HCT116 (cell line): ENCODE measurements at places on chromosomes 5 and 9. TPM values are rescaled to one million over a fixed set of nuclear protein-coding genes. Genes with fewer than 3 reads are reported as not detected.

C1QTNF2 gene
- 0.15 TPM for total RNA-seq

FGD3 gene
- 3.3 TPM for total RNA-seq

TMOD1 gene
- total RNA-seq, result 4.4 TPM

ROR2 gene
- total RNA-seq, result 15.7 TPM

GRCh38 chr5:137300411-137301240, 198.5 kb downstream of the SPOCK1 start:
- no peak for DNase-seq

- DNase-seq, result no peak
These were observed 51.1 kb downstream of the ABHD17B start for GRCh38 chr9:71859939-71860338.

DNA sequence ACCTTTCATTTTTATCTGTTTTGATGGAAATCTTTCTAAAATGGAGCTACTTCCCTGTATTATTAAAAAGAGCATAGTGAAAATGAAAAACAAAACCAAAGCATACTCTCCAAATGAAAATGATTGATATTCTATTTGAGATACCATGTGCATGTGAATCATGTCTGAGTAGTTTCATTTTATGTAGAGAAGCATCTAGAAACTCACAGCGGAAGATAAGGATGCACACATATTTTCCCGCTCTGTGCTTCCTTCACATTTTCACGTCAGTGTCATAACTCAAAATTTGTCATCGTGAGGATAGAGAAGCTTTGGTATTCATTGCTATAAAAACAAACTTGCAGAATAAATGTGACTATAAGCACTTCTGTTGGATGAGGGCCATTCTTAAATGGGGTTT, 34.0 kb upstream of the CLINT1 start:
- DNase-seq, result no peak

DNA sequence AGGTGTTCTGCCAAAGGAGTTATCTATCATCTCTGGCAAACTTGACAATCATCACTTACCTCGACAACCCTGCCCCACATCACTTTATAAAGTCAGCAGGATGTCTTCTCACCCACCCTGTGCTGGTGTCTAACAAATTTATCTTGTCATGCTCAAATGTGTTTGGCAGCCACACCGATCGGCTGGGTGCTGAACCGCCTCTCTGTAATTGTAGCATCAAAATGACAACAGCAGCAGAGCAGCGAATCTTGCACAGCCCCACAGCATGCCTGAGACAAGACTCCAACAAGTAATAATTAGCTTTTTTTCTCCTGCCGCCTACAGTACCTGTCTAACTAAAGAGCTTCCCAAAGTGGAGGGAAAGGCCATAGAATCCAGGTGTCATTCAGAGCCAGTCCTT, 176.2 kb downstream of the NR3C1 start:
- DNase-seq, result no peak

DNA sequence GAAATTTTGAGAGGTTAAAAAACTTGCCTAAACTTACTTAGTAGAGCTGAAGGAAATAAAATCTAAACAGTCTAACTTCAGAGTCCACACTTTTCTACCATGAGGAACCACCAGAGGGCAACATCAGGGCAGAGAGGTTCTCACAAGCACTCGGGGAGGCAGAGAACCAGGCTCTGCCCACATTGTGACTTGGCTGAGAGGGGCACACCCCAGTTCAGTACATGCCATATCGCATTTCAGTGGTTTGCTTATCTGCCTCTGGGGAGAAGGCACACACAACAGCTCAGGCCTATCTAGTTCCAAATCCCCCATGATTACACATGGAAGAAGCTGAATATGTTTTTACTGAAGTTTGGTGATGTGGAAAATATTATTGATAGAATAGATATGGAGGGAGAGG, 49.2 kb downstream of the EQTN start:
- DNase-seq, result peak; percentile 43

DNA sequence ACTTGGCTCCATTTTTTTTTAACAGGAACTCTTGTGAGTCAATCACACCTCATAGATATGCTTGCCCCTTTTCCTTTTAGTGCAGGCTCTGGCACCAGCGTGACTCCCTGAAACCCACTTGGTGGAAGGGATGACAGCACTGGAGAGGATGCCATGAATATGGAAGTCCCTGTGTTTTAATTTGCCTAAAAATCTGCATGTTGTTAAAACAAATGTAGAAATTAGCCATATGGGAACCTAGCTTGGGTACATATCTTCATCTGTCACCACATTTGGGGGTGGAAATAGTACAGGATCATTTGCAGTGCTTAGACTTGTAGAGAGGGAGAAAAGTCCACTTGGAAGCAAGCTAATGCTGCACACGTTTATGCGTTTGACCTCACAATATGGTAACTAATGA, 179.0 kb downstream of the EBF1 start:
- DNase-seq, result no peak

DNA sequence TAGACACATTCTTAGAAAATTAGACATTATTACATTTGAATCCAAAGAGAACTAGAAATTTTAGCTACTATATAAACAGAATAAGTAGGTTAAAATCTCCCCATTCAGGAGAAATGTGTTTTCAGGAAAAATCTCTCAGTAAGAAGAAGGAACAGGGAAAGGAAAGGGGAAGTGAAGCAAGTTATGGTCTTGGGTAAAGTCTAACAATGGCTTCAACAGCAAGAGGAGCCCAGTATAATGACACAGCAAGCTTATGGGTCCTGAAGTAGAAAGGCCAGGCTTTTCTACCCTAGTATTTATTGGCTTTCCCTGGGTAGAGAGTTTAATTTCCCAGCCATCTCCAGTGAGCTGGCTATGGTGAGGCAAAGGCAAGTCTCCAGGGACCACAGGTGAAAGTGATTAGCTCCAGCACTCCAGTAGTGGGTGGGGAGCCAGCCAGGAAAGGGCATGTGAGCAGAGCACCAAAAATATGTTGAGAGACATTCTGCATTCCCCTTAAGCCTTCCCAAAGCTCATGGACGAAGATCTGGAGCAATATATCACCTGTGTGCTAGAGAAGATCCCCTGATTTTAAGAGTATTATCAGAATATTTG, 981.7 kb downstream of the NR2F1-AS1 start:
- no peak for DNase-seq

- DNase-seq, result no peak
These were observed 159.4 kb downstream of the SIL1 start for GRCh38 chr5:139038613-139039305.

DNA sequence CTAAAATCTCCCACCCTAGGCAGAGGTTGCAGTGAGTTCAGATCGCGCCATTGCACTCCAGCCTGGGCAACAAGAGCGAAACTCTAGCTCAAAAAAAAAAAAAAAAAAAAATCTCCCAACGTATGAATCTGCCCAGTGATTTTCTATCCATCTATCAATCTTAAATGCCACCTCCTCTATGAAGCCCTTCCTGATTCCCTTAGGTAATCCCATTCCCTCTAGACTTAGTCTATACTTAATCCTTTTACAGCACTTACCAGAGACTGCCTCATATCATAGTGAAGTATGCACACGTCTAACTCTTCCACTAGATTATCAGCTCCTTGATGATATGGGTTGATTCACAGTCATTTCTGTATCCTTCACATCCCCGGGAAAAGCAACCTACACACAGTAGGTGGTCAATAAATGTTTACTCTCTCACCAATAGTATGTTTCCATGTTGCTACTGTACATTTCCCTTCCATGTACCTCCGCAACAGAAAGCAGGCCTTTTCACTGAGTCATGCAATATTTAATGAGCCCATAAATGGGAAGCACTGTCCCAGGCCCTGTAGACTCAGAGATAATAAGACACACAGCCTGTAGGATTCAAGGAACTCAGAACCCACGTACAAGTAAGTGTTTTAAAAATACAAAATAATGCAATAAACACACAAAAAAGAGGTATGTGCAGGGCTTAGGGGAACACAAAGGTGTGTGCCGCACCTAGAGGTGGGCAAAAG, 1.2 kb downstream of the DROSHA start:
- DNase-seq, result no peak

- DNase-seq, result no peak
These were observed 19.3 kb upstream of the WNT8A start for GRCh38 chr5:138064526-138064925.

- DNase-seq, result no peak
These were observed 46.0 kb downstream of the C9orf152 start for GRCh38 chr9:110161940-110162339.

- peak; percentile 32 for DNase-seq
These were observed 191.5 kb downstream of the ROR2 start for GRCh38 chr9:91758491-91758981.

- DNase-seq, result peak; percentile 34
These were observed 159.1 kb downstream of the CSNK1G3 start for GRCh38 chr5:123671042-123671441.

GRCh38 chr9:98707166-98708102, 1.3 kb downstream of the GABBR2 start:
- peak; percentile 3 for DNase-seq

DNA sequence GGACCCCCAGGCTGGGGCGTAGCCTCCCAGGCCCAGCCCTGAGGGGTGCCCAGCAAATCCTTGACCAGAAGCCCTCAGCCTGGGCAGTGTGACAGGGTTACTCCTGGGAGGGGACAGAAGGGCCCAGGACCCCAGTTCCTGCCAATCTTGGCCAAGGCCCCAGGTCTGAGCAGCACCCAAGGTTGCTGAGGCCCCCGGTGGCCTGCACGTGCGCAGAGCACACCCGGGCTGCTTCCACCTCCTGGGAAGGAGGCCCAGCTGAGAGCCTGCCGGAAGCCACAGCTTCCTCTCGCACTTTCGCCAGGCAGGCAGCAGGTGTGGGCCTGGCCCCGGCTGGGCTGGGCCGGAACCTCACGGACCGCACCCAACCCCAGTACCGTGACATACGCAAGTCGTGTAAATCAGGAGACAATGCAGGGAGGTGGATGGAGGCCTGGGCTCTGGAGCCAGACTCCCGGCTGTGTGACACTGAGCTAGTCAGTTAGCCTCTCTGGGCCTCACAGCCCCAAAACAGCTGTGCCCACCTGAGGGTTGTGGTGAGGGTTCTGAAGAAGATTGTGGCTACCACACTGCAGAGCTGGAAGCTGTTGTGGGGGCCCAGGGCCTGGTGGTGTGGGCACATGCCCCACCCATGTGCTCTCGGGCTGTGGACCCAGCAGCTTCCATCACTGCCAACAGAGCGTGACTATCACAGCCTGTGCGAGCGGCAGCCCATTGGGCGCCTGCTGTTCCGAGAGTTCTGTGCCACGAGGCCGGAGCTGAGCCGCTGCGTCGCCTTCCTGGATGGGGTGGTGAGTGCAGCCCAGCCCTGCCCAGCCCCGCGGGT, 5.1 kb downstream of the GRK6 start:
- DNase-seq, result no peak

DNA sequence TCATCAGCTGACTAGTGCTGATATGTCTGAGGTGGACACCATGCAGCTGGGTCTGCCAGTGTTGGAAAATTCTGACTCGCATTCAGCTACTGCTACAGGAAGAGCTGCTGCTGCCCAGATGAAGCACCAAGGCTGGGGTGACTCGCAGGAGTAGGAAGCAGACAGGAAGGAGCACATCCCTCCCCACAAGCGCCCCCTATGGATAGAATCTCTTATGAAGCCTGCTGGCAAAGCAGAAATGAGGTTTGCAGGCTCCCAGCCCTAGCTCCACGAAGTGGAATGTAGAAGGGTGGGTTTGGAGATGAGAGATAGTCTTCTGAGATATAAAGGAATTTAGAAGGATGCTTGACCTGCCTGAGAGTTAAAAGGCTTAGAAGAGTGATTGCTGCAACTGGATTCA, 443.0 kb downstream of the ACTL7B start:
- no peak for DNase-seq

DNA sequence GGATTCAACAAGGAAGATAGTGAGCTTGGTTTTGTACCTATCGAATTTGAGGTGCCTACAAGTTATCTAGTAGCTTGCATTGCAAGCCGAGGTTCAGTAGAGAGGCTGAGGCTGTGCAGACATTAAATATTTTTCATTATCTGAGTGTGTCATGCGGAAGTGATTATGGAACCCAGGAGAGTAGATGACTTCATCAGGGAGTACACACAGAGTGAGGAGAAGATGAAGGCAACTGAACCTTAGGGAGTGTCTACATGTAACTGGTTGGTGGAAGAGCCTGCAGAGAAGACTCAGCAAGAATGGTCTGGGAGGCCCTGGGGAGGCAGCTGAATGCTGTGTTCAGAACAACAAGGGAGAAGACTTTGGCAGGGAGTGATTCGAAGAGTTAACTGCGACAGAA, 393.9 kb downstream of the ARHGEF28 start:
- DNase-seq, result no peak

- no peak for DNase-seq
These were observed 85.0 kb upstream of the ANKH start for GRCh38 chr5:14956423-14957046.

DNA sequence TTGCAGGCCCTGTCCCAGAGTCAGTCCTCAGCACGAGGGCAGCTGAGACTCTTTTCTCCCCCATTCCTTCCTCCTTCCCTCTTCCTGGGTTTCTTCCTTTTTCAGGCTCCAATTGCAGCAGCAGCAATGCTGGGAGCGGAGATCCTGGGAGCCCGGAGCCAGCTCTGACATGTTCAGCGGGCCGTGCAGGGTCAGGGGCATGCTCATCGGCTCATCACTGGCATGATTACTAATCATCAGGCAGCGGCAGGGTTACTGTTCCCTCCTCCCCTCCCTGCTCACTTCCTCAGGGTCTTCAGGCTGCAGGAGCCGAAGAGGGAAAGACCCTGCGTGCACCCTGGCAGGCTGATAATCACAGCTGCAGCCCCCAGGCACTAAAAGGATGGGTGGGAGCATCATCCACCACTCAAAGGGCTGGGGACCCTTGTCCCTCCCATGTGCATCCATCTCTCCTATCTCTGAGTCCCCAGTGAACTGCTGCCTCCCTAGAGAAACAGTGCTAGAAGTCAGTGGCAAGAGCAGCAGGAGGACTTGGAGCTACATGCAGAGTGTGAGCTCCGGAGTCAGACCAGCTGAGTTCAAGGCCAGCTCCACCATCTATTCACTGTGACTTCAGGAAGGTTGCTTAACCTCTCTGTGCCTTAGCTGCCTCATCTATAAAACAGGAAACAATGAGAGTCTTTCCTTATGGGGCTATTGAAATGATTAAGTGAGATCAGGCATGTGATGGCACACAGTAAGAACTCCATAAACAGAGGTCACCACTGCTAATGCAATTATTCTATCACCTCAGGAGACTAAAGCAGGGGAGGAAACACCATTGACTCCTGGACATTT, 7.8 kb upstream of the KCNIP1 start:
- DNase-seq, result no peak

- no peak for DNase-seq
These were observed 83.2 kb upstream of the ZNF462 start for GRCh38 chr9:106779796-106780195.

DNA sequence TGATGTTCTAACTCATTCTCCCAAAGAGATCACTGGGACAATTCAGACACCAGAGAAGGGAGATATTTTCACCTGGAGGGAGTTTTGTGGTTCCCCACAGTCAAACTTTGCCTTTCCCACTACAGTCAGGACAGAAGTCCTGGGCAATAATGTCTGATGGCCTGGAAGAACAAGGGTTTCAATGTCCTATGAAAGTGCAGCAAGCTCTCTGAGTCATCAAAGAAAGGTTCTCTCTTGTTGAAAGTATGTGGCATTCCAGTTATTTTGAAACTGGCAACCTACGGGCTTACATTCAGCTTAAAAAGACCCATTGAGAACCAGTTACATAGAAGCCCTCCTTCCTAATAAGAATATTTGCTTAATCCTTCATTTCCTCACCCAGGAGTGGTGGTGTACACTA, 103.9 kb downstream of the INSYN2B start:
- no peak for DNase-seq

GRCh38 chr9:19127871-19128500, 694 bp upstream of the PLIN2 start:
- no peak for DNase-seq
